Activated naive CD4-positive, alpha-beta T cell (primary cell): ENCODE measurements at places on chromosomes 2 and 18.

DNA sequence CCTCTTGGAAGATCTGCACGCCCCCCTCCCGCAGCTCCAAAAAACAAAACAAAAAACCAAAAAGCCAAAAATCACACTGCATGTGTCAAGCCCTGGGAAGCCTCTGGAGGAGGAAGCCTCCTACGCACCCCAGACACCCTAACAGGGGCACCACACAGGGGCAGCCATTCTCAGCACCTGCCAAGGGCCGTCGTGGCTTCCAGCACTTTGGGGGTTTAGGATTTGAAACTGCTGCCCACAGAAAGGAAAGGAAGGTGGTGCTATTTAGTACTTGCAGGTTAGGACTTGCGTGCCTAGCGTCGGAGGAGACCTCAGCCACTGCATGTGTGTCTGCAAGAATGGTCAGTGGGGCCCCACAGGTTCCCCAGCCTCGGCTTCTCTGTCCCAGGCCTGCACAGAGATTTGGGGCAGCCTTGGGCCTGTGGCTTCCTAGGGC is 419 bp upstream of the GPR55 start:
- no peak for DNase-seq

DNA sequence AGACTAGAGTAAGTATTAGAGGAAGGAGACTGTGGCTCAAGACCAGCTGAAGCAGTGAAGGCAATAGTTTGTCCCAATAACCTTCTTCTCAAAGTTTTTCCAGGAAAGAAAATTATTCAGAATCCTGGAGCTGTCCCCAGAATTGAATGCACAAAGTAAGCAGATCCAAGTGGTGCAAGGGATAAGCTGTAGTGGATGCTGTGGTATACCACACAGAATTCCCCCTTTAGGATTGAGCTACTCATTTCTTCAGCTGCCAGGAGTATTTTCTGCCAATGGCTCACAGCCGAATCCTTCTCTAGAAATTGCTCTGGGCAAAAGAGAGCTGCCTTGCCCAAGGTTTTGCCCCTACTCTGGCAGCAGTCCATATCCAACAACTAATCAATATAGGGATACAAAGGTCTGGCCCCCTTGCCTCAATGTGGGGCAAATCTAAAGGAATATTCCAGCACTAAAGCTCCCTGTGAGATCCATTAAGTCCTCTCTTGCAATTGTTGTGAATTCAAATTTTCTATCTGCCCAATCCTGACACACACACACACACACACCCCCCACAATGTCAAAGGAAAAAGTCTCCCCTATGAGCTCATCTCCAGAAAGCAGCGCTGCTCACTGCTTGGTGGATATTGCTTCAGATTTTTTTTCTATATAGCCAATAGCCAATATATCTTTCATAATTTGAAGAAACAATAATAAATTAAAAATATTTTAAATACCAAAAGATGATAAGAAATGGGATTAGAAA is 18.4 kb upstream of the TCF7L1 start:
- DNase-seq = no peak

DNA sequence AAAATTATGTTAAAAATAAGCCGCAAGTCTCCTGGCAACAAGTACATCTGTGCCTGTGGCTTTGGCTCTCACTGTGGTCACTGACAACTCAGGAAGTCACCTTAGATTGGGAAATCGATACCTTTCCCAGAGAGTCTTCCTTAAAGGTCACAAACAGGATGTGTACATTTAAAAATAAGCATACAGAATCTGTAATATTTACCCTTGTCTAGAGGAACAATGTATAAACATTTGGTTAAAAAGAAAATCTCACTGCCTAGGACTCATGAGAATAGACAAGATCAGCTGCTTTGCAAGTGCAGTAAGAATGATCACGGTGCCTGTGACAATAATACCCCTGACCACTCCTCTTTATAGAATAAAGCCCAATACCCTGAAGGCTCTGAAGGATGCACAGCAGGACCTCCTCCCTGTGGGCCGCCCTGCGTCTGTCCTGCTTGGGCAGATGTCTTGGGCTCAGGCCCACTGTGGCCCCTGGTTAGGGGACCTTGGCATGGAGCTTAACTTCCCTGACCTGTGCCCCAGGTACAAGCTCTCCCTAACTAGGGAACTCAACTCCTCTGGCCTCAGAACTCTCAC is 98.0 kb upstream of the MGAT4A start:
- no peak for DNase-seq

DNA sequence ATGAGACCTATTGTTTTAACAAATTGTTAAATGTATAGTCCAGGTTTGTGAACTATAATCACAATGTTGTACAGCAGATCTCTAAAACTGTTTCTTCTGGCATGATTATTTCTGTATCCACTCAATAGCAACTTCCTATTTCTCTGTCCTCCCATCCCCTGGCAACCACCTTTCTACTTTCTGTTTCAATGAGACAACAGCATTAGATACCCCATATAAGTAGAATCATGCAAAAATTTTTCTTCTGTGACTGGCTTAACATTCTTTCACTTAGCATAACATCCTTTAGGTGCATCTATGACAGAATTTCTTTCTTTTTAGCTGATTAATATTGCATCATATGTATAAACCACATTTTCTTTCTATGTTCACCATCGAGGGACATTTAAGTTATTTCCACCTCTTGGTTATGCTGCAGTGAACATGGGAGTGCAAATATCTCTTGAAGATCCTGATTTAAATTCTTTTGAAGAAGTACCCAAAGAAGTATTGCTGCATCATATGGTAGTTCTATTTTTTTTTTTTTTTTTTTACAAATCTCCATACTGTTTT is 713.5 kb downstream of the LRP1B start:
- no peak for DNase-seq

- DNase-seq = peak; percentile 5
These were observed 28.8 kb upstream of the WDR75 start for GRCh38 chr2:189412330-189412953.

- no peak for DNase-seq
These were observed 17.4 kb downstream of the SLC38A11 start for GRCh38 chr2:164937864-164938401.

GRCh38 chr2:221600388-221600787 is 28.3 kb upstream of the EPHA4 start:
- DNase-seq = no peak

DNA sequence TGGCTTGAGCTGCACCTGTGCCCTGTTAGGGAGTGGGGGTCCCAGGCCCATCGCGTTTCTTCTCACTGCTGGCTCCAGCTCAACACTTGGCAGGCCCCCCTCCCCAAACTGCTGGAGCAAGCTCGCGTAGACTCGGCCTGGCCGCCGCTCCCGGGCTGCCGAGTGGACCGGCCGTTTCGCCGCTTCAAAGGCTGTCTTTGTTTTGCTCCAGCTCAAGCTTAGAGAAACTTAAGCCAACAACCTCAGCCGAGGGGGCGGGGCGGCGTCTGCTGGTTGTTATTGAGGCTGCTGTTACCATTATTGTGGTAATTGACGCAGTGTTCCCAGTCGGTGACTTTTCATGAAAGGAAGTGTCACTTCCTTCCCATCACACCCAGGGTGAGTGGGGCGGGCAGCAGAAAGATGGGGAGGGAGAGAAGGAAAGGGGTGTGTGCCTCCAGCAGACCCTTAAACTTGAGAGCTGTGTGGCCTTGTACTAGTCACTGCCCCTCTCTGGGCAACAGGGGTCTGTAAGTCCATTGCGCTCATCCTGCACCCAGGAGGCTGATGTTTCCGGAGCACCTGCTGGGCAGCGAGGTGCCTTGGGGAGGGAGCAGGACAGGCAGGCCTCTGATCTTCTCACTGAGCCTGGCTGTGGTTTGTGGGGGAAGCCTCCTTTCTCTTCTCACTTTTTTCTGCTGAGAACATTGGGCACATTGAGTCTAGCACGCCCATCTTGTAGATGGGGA is 2.1 kb downstream of the ARID5A start:
- peak; percentile 95 for DNase-seq

- DNase-seq = no peak
These were observed 176.3 kb downstream of the ZFP36L2 start for GRCh38 chr2:43049836-43050801.

GRCh38 chr18:12458771-12459170 is 51.0 kb downstream of the PRELID3A start:
- no peak for DNase-seq

DNA sequence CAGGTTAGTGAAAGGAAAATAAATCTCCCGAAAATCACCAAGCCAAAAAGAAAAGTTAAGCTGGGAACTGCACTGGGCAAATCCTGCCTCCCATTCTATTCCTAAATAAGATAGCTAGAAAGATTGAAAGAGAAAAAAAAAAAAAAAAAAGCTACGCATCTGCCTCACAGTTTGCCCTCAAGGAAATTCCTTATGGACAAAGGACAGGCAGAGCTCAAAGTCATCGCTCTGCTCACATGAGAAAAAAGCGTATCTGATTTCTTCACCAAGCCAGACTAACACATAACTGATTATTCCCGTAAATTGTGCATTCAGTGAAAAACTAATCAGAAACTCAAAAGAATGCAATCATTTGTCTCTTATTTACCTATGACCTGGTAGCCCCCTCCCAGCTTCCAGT is 50.0 kb downstream of the PUM2 start:
- DNase-seq = no peak

- DNase-seq = no peak
These were observed 45.5 kb upstream of the PTH2R start for GRCh38 chr2:208361077-208361441.

DNA sequence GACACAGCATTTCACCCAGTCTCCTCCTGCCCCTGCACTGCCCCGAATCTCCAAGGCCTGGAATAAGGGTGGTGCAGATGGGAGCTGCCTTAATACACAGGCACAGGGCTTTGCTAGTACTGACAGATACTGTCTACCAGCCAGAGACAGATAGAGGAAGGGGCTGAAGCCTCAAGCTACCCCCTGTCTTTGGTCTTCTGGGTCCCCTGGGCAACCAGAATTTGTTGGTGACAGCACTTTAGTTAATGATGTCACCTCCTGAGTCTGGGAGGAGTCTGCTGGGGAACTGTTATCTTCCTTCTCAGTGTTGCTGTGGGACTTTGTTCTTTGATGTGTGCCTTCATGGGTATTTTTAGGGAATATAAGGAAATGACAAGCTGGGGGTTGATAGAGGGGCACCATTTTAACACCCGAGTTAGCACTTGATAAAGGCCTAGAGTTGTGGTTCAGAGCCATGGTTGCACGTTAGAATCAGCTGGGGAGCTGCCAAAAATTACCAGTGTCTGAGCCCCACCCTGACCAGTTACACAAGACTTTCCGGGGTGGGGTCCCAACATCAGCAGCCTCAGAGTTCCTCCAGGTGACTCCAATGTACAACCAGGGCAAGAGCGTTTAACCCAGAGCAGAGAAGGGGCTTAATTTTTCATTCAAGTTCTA is 136.8 kb downstream of the SMAD7 start:
- DNase-seq = no peak

GRCh38 chr2:210456571-210456970 is 20.0 kb downstream of the LANCL1 start:
- DNase-seq = no peak

GRCh38 chr2:229571243-229571642 is 143.1 kb downstream of the DNER start:
- DNase-seq = no peak

GRCh38 chr2:164911832-164912231 is 43.5 kb downstream of the SLC38A11 start:
- no peak for DNase-seq

GRCh38 chr18:21943456-21943855 is 202.9 kb downstream of the MIB1 start:
- no peak for DNase-seq

DNA sequence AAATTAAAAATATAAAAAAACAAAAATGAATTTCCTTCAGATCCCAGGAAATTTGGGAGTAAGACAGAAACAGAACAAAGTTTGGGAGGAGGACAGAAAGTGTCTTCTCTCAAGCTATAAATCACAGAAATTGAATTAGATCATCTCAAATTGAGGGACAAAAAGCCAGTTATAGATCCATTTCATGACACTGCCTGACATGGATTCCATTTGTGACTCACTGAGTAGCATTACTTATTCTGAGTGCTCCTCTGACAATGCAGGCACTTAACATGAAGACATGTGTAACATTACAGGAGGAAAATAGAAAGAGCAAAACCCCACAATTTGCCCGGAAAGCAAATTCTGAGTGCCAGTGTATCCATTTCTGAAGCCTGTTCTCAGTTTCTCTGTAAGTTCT is 63.9 kb upstream of the CREB1 start:
- no peak for DNase-seq

DNA sequence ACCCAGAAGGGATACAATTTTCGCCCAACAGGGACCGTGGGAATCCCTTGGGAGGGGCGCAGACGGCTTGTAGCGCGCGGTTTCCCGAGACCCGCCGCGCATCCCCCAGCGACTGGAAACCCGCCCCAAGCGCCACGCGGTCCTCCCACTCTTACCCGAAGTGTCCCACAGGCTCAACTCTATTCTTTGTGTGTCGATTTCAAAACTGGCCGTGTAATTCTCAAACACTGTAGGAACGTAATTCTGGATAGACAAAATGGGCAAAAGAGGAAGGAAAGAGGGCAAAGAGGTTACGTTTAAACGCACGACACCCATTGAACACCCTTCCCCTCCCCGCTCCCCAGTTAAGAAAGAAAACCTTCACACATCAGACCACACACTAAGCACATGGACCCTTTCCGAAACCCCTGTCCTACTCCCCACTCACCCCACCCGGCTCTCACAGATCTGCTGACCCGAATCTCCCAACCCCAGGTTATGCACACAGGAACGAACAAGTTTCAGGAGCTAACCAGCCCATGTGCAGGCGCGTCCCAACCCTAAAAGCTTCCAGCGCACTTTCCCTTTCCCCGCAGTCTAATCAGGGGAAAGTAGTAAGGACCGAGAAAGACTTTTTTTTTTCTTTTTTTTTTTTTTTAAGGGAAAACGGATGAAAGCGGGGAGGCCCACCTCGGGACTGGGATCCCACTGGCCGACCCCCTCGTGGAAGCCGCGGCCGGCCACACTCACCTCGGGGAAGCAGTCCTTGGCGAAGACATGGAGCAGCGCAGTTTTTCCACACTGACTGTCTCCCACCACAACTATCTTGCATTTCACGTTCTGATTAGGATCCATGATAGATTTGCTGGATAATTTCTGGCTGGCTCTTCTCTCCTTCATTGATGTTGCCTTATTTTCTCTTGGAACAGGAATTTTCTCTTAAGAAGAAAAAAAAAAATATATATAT is 655 bp downstream of the RND3 start:
- DNase-seq = no peak

- DNase-seq = no peak
These were observed 22.2 kb downstream of the ZSCAN30 start for GRCh38 chr18:35267809-35268208.

DNA sequence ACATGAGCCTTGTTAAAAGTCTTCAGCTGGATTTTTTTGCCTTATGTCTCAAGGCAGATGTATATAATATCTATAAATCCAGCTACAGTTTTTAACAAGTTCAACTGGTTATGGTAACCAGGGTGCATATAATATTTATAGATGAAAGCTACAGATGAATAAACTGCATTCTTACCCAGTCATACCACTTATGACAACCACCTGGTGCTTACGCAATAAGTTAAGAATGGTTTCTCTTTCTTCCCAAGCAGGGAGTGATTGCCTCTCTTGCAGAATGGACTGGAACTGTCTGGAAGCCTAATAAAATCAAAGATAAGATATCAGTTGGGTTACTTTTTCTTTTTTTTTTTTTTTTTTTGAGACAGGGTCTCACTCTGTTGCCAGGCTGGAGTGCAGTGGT is 19.6 kb downstream of the DHX57 start:
- no peak for DNase-seq

- DNase-seq = no peak
These were observed 64.1 kb upstream of the CNGA3 start for GRCh38 chr2:98282109-98282508.
